ENCODE measurements at places on chromosomes 3 and 15.

DNA sequence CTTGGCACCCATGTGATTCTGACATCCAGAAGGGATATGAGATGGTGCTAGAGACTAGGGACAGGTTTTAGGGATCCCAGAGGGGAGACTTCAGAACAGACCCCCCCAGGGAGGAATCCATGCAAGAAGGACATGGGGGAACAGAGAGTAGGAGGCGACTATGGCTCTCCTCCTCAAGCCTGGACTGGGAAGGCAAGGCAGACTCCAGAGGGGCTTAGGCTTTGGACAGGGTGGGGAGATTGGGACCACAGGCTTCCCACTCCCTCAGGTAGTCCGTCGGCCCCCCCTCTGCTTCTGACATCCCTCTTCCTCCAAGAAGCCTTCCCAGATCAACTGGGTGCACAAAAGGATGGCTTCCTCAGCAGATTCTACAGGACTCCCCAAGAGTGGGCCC is 3.0 kb upstream of the VIPR1 start:
- no peak for DNase-seq

DNA sequence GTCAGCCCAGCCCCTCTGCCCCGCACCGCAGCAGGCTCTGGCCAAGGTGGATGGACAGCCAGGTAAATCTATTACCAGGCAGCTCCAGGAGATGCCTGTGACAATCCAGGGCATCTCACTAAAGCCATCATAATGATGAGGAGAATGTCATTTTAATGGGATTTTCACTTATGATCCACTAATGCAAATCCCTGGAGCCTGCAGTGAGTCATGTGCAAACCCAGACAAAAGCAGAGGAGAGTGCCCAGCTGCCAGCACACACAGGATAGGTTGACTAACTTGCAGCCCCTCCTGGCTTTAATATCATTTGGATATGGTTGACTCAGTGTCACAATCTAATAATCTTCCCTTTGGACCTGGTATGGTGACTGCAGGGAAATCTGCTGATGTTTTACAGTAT is 206.9 kb upstream of the TRIM42 start:
- DNase-seq = peak; percentile 31

- DNase-seq = no peak
Measured at GRCh38 chr3:16523778-16524177, 10.3 kb upstream of the RFTN1 start.

DNA sequence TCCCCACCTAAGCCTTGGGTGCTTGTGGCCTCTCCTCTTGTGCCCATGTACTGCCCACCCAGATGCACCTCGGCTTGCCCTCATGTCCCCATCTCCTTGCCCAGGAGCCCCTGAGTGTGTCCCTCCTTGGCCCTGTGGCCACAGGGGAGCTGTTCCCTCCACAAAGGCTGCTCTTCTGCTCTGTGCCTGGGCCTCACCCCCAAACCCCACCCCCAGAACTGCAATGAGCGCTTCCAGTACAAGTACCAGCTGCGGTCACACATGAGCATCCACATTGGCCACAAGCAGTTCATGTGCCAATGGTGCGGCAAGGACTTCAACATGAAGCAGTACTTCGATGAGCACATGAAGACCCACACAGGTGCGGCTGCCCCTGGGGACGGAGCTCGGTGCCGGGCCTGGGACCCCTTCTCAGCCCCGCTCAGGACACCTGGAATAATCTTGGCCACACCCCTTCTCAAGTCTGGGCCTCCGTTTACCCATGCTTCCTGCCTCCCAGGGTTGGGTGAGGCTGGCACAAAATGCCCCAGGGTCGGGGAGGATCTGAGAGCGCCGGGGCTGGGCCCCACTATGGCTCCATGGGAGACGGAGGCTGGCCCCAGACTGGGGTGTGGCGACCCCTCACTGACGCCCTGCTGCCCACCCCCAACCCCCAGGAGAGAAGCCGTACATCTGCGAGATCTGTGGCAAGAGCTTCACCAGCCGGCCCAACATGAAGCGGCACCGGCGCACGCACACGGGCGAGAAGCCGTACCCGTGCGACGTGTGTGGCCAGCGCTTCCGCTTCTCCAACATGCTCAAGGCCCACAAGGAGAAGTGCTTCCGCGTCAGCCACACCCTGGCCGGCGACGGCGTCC is 10.3 kb downstream of the ZBTB47 start:
- no peak for DNase-seq

All from glutamatergic neuron (in vitro differentiated cells).